ENCODE measurements at places on chromosomes 4 and X.
A peak's percentile ranks its signal among the peaks of the same experiment; 100 is the strongest.

GRCh38 chrX:55008571-55009358, 8.6 kb downstream of the APEX2 start:
- DNase-seq, result peak; percentile 67

GRCh38 chr4:39658756-39659155, 20.1 kb upstream of the SMIM14 start:
- no peak for DNase-seq

DNA sequence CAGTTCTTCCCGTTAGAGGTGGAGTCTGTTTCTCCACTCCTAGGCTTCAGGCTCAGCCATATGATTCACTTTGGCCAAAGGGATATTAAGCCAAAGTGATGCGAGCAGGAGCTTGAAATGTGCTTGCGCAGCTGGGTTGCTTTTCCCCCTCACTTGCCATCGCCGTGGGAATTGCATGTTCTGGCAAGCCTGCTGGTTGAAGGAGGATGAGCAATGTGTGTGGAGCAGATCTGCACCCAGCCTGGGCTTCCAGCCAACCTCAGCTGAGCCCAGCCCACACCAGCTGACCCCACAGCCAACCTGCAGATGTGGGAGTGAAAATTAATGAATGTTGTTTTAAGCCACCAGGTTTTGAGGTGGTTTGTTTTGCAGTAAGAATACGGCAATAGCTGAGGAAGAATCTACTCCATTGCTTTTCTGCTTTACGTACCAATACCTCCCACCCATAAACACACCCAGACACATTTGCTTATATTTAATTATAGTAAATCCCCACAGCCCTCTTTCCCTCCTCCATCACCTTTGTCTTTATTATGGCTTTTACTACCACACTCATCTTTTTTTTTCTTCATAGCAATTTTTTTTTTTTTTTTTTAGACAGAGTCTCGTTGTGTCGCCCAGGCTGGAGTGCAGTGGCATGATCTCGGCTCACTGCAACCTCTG, 132.8 kb upstream of the FUNDC1 start:
- peak; percentile 85 for DNase-seq

- no peak for DNase-seq
Measured at GRCh38 chrX:20906571-20906970, 467.6 kb upstream of the CNKSR2 start.

- no peak for DNase-seq
Measured at GRCh38 chr4:53040459-53040815, 178.3 kb downstream of the RASL11B start.

GRCh38 chr4:41360921-41361793, 104.4 kb downstream of the UCHL1 start:
- DNase-seq, result peak; percentile 74

- DNase-seq, result peak; percentile 10
Measured at GRCh38 chrX:68978255-68978654, 149.4 kb downstream of the EFNB1 start.

DNA sequence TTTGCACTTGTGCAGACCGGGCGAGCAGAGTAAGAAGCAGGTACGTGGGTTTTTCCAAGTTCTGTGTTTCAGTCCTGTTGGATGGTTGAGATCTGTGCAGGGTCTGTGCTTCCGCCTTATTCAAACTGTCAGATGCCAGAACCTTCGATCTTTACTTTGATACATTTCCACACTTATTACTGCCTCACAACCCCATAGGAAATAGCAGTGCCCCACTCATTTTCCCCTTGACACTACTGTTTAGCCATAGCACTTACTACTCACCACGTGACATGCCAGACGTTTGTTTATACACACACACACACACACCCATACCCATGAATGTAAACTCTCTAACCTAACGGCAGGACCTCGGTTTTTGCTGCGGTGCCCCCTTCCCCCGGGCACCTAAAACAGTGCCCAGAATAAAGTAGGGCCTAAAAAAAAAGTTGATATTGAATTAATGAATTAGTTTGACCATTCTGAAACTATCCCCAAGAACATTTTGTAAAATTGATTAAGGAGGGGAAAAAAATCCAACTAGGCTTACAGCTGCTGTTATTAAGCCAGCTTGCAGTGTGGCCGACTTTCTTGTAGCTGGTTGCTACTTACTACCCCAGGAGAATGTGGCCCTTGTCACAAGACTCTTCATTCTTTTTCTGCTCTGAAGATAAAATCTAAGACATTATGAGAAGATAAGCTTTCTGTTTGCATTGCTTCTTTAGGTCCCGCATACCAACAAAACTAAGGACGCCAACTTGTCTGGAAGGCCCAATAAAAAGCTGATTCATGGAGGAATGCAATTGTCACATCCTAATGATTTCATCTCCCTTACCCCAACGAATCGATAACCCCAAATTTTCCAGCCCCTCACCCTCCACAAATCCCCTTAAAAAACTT, 704 bp upstream of the SEPSECS start:
- DNase-seq, result peak; percentile 54

DNA sequence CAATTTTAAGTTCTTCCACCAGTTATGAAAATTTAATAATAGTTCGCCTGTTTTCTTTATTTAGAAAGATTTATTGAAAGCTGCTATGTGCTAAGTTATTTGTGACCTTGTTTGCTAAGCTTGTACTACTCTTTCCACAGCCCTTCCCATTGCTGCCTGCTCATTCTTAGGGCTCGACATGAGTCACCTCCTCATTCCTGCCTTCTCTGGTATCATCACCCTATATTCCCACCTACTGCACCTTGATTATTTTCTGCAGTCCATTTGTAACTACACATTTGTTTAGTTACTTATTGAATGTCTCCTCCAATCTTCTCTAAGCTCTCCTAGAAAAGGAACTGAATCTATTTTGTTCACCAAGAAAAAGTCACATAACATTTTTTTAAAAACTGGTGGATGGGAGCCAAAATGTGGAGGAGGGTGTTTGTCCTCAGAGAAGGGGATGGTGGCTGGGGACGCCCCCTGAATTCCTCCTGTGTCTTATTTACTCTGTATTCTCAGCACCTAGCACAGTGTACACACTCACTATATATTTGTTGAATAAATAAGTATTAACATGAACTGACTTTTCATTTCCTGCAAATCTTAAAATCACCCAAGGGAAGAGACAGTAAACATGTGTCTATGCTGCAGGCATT, 3.7 kb upstream of the RAB9A start:
- peak; percentile 26 for DNase-seq

GRCh38 chr4:177288335-177288734, 21.3 kb upstream of the NEIL3 start:
- no peak for DNase-seq

GRCh38 chrX:19343085-19343534, 617 bp upstream of the PDHA1 start:
- DNase-seq, result no peak

DNA sequence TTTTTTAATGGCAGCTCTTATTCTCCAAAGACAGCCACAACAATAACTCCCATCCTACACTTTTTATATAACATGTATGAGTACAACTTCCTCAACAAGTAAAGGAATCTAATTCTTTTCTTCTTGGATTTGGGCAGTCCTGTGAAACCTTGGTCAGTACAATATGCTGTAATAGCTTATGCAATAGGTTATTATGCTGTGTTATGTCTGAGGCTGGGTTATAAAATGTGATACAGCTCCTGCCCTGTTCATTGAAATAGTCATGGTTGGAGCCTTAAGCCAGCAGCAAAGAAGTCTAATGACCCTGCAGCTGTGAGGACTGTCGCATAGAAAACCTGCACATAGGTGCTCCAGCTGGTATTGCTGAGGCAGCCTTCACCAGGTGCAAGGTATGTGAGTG, 215.8 kb upstream of the RASGEF1B start:
- no peak for DNase-seq

GRCh38 chrX:103774070-103774642, 2.5 kb upstream of the PLP1 start:
- DNase-seq, result peak; percentile 41

GRCh38 chrX:71256051-71256450, 2.1 kb upstream of the ZMYM3 start:
- DNase-seq, result peak; percentile 29

DNA sequence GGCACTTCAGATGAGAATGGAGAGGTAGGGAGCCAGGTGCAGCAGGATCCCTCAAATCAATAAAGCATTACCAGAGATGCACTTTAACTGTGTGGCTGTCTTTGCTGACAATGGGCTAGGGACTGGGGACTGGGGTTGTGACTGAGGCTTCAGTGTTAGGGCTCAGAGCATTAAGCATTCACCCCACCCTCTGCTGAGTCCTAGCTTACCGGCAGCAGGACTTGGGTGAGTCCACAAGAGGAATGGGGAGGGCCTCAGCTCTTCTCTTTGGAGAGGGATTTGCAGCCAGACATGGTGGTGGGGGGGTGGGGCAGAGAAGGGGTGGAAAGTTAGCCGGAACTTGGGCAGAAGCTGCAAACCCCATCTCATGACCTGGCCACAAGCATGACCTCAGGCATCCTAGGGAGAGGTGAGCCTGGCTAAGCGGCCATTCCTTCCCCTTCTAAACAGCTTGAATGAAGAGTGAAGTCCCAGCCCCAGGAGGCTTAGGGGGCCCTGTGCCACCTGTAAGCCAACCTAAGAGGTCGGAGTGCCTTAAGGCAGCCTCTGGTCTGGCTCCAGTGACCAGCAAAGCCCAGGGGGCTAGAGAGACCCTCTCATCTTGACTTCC, 78.4 kb downstream of the STARD8 start:
- DNase-seq, result no peak

DNA sequence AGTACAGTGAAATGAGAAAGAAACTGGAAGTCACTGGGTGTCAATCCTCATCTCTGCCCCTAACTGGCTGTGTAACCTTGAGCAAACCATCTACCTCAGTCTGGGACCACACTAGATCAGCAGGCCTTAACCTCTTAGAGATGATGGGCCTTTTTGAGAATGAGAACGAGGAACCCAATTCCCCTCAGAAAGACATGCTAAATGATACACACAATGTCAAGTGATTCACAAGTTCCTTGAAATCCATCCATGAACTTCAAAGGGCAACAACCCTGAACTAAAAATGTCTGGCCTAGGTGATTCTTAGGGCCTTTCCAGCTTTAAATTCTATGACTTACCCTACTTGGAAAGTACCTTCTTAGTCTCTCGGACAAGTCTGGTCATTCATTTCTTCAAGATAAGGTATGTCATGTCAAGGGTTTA, 47.4 kb downstream of the ACSL4 start:
- no peak for DNase-seq

GRCh38 chr4:159422019-159422418, 319.1 kb downstream of the RAPGEF2 start:
- DNase-seq, result no peak

DNA sequence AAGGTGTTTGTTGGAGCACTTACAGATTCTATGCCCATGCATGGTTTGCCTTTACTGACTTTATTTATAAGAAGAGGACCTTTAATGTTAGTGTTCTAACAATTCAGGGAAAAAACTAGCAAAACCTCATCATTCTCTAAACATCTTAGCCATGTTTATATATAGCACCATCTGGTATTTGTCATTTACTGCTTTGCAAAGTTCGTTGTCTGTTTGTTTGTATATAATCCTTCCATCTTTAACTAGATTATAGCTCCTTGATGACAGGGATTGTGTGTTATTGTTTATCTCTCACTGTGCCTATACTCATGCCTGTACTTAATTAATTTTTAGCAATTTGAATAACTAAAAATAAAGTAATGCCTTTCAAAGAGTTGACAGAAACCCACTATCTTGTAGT, 170.6 kb upstream of the PACRGL start:
- DNase-seq, result no peak

DNA sequence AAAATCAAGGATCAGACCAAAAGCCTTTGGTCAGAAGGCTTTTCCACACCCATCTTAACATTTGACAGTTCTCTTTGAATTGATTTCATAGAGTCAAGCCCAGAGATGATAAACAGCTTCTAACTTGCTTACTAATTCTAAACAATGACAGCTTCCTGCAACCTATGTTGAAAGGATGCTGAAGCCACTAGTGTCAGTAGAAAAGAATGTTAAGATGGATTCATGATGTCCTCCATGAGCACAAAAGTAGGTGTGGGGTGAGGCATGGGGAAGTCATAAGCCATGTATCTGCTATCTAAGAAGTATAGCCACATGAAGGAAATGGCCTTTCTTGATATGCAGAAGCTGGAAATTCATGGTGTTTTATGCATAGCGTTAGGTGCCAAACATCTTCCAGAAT, 269.3 kb downstream of the DHX15 start:
- DNase-seq, result no peak

GRCh38 chr4:176277162-176277904, 8.3 kb upstream of the ASB5 start:
- DNase-seq, result peak; percentile 61

DNA sequence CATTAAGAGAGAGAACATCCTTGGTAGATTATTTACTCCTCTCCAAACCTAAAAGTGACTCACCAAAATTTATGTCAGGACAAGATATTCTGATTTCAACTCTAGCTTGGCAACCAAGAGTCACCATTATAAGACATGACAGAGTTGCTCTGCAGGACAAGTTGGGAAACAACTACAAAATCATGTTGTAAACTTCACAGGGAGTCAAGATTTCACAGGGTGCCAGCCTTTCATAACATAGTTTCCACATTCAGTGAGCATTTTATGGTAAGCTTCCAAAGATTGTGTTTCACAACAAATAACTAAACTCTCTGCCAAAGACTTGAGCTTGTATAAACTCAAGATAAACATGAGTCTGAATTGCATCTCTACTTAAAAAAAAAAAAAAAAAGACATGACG, 121.0 kb upstream of the DIAPH2 start:
- no peak for DNase-seq

DNA sequence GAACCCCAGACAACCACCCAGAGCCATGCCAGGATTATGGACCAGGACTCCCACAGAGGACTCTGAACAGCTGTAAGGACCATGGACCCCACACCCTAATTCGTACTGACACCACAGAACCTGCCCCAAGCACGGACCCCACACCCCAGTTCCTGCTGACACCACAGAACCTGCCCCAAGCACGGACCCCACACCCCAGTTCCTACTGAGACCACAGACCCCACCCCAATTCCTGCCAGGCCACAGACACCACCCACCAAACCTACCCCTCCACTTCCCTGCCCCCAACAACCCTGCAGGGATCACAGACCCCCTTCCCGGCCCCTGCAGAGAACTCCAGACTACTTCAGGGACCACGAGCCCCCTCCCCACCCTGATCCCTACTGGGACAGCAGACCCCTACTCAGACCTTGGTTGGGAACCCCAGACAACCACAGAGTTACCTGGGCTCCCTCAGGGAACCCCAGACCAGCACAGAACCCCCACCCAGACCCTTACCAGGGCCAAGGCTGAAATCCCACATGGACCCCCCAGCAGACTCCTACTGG, 1.4 kb upstream of the DHRSX start:
- no peak for DNase-seq

DNA sequence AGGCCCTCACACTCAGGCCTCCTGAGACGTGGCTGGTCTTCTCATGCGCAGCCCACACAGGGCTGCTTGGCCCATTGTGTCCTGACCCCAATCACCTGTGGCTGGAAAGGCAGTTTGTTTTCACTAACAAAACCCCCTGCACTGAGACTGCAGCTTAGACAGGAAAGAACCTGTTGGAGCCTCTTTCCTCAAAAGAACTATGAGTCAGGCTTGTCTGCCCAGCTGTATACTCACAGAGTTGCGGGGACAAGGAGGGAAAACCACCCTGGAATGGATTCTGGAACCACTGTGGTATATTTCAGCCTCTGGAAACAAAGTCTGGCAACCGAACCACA, 5.2 kb upstream of the TMEM156 start:
- peak; percentile 46 for DNase-seq

- no peak for DNase-seq
Measured at GRCh38 chr4:1035510-1035909, 24.1 kb downstream of the FGFRL1 start.

- peak; percentile 3 for DNase-seq
Measured at GRCh38 chr4:73127839-73128453, 58.4 kb upstream of the COX18 start.
